Stimulated activated CD4-positive, alpha-beta T cell treated with anti-CD3 and anti-CD28 coated beads, TNF-alpha, amount 100 ng/mL, for 4 hours (primary cell): ENCODE measurements at places on chromosomes 3 and 15.

DNA sequence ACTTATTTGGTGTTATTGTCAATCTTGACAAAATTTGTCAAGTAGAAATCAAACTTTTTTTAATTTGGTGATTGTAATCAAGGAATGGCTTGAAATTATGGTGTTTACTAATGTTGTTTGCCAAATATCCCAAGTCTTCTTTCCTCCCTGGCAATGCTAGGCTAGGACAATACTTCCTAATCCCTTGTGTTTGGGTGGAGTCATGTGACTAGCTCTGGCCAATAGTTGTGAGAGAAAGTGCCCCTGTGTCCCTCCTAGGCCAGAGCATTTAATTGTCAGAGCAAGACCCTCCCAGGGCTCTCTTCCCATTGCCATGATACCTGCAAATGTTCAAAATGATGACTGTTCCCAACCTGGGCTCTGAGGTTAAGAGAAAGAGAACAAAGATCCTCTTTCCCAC lies 132.7 kb downstream of the ANXA2 start:
- no peak for DNase-seq

- DNase-seq = no peak
Observed at GRCh38 chr3:56825567-56826438, 24.1 kb upstream of the ARHGEF3 start.

GRCh38 chr3:56831572-56831971 lies 29.8 kb upstream of the ARHGEF3 start:
- no peak for DNase-seq

DNA sequence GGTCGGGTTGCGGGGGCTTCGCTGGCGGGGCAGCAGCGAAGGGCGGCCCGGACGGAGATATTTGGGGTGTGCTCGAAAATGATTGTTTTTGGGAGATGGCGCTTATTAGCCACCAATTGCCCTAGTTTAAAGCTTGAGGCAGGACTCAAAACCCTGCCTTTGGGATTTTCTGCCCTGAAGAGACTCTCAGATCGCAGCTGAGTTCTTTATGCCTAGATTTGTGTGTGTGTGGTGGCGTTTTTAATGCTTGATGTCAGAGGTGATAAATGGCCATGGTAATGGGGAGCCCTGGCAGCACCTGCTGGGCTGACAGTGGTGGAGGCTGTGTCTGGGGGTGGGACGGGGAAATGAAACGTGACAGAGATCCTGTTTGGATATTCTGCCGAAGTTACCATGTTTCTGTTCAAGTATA lies 604 bp downstream of the KCTD6 start:
- DNase-seq = no peak

GRCh38 chr15:70013656-70014313 lies 83.9 kb downstream of the TLE3 start:
- no peak for DNase-seq

DNA sequence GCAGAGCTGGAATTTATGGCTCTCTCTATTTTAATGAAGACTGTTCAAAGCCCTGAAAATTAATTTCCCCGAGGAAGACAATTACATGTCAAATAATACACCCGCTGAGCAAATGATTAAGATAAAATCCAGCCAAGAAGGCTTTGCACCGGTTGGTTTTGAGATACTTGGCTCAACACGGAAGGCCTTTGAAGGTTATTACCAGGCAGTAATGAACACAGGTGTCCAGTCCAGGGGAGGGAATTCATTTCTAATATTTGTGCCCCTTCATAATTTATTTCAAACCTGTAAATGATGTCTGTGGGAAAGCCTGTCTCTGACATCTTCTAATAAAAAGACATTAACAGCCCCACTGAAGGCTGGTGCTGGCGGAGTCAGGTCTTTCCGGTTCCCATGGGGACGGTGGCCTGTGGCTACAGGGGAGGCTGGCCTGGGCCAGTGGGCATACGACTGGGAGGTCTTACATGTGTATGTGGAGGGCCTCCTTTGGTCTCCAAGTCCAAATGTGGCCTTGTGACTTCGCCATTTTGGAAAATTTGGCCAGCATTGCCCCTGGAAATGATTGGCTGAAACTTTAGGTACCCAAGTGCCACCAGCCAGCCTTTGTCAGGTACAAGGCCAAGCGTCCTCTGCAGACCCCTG lies 49.9 kb upstream of the IQSEC1 start:
- no peak for DNase-seq

- DNase-seq = no peak
Observed at GRCh38 chr3:143283432-143284128, 164.0 kb downstream of the CHST2 start.

GRCh38 chr15:57172925-57173324 lies 203.4 kb upstream of the CGNL1 start:
- no peak for DNase-seq

DNA sequence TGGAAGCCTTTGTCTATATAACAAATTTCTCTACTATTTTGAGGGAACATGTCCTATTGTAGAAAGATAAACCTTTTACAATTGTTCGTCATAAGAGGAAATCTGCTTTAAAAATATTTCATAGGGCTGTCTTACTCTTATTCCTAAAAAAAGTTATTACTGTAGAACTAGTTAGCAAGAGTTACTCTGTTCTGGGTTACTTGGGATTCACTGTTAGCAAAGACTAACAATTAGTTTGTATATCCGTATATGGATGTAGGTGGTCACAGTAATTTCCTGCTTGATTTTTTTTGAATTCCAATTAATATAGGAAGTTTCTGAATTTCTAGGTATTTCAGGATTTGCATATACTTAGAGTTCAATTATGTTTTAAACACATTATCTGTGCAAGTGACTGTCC lies 413.5 kb downstream of the RBMS3 start:
- DNase-seq = no peak

GRCh38 chr15:63048776-63049665 lies 6.5 kb downstream of the TPM1 start:
- DNase-seq = no peak

- DNase-seq = no peak
Observed at GRCh38 chr3:94009608-94010007, 18.8 kb downstream of the STX19 start.

DNA sequence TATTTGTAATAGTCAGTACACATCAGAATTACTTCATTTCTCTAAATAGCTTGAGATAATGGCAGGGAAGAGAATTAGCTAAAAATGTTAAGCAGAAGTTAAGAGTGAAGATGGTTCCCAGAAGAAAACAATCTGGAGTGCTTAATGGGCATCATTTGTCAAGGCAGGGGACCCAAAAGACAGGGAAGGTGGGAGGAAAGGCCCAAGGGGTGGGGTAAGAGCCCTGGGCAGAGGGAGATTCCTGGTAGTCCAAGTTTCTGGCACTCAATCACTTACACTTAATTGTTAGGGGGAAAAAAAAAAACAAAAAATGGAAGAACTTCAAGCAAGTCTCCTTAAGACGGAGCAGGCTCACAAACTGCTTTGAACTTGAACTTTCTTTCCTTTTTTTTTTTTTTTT lies 28.9 kb downstream of the TNFAIP8L3 start:
- no peak for DNase-seq

DNA sequence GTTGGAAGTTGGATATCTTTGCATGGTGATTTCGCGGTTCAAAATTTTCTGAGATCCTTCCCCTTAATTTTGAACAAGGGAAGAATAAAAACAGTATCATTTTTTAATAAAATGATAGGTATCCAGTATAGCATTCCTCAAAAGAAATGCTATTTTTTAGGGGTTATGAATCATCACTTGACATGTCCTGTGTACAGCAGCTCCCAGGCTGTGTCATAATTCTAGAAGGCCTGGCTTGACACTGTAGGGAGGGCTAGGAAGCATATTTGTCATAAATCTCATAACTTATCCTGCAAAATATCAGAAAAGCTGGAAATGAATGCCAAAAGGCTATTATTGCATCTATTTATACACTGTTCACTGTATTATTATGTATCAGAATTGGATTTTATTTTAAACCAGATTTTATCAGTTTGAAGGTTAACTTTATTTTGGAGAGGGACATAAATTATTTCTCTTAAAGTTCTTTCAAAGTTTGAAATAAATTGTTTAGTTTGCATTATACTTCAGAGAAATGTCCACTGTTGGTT lies 539.1 kb upstream of the ROBO2 start:
- DNase-seq = no peak

- DNase-seq = no peak
Observed at GRCh38 chr3:79284781-79285180, 483.0 kb downstream of the ROBO1 start.

DNA sequence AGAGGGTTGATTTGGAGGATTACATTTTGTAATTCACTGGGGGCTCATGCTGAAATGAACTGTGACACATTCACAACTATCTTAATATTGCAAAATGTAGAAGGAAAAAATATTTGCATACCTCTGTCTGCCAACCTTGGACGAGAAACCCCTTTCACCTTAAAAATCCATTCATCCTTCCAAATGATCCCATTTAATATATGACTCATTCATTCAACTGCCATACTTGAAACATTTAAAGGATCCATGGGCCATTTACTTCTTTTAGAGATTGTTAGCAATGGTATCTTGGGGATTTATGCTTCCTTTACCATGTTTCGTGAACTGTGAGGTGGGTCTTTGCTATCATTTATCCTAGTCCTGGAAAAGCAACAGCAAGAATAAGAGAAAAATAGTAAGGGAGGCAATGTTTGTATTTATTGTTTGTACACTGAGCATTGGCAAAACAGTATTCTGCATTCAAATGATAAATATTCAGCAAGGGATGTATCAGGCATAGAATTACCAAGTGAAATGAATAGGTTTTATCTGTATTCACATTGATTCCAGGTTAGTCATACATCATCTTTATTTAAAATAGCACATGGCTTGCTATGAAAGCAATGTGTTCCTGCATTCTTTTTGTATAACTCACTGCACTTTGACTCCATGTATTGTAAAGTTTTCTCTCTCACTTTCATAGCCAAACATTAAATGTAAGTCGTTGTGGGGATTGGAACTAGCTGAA lies 378.1 kb downstream of the NSUN3 start:
- no peak for DNase-seq

- DNase-seq = no peak
Observed at GRCh38 chr3:45330510-45331295, 57.7 kb upstream of the LARS2 start.

- no peak for DNase-seq
Observed at GRCh38 chr3:32498252-32498651, 4.4 kb downstream of the CMTM6 start.

GRCh38 chr3:48855681-48856447 lies 8.2 kb upstream of the PRKAR2A start:
- no peak for DNase-seq

DNA sequence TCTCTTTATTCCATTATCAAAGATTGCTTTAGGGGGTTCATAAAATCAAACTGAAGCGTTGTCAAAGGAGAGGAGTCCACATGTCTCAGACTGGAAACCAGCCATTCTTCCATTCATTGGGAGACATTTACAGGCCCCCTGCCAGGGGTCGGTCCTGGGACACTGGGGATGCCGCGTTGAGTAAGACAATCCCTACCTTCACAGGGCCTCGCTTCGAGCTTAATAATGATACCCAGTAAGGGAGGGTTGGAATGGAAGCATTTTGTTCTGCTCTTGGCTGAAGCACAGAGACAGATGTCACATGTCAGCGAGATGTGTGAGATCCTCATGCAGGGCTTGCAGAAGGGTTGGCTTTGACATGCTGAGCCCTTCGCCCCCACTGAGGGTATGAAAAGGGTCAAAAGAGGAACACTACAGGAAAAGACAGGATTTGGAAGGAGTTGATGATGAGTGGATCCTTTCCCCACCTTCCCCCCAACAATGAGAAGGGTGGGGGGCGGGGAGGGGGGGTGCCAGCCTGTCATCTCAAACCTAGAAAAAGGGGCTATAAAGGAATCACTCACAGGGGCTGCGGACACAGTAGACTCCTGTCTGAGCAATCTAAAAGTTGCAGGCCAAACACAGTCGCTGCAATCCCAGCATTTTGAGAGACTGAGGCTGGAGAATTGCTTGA lies 25.6 kb upstream of the ARL8B start:
- no peak for DNase-seq

DNA sequence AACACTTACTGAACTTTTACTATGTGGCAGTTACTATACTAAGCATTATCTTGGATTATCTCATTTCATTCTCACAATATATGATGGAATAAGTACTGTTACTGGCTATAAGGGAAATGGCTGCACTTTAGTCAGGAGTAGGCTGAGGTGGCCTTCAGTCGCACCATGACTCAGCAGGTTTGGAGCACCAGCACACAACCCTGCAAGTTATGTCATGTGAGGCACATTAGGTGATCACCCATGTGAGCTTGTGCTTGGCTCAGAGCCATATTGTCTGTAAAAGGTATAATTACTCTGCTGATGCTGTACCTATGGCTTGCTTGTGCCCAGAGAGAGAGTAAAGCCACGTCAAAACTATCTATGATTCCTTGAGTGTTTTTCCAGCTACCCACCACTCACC lies 54.1 kb upstream of the TIPARP start:
- no peak for DNase-seq

- DNase-seq = no peak
Observed at GRCh38 chr15:42820811-42821210, 83.9 kb upstream of the CDAN1 start.

- DNase-seq = no peak
Observed at GRCh38 chr3:81027344-81027743, 734.1 kb downstream of the GBE1 start.

DNA sequence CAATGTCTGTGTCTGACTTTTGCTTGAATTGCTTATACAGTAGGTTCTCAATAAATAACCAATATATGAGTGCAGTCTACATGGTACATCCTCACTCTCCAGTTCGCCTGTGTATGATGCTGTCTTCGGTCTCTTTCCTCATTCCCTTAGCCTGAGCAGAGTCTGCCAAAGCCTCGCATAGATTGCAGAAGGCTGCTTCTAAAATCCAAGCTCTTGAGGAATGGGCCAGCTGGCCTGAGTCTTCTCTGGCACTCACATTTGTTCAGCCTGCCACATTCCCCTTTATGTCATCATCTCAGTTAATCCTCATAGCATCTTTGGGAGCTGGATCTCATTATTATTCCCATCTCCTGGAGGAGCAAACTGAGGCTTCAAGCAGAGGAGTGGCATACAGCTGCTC lies 27.2 kb upstream of the ADAMTS7 start:
- no peak for DNase-seq

- no peak for DNase-seq
Observed at GRCh38 chr3:80244390-80244789, 476.6 kb upstream of the ROBO1 start.

DNA sequence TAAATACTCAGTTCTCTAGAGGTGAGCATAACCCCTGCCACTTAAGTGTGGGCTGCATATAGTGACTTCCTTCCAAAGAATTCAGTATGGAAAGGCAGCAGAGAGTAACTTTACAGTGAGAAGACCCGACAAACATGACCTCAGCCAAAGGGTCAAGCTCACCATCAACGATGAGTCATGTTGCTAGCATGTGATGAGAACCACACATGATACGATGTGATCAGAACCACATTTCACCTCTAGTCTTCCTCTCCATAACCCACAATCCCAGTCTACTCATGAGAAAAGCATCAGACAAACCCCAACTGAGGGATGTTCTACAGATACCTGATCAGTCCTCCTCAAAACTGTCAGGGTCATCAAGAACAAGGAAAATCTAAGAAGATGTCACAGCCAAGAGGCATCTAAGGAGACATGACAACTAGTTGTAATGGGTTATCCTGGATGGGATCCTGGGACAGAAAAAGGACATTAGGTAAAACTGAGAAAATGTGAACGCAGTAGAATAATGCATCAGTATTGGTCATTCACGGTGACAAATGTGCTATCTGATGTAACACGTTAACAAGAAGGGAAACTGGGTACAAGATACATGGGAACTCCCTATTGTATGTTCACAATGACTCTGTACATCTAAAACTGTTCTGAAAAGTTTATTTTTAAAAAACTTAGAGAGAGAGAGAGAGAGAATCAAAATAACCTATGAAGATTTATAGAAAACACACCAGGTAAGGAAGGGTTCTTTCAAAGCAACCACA lies 28.3 kb downstream of the SEC61A1 start:
- no peak for DNase-seq

GRCh38 chr15:39144613-39145499 lies 436.0 kb upstream of the THBS1 start:
- no peak for DNase-seq

GRCh38 chr3:66419036-66419435 lies 81.8 kb downstream of the LRIG1 start:
- DNase-seq = no peak
